ENCODE measurements at places on chromosomes 7 and 10.

DNA sequence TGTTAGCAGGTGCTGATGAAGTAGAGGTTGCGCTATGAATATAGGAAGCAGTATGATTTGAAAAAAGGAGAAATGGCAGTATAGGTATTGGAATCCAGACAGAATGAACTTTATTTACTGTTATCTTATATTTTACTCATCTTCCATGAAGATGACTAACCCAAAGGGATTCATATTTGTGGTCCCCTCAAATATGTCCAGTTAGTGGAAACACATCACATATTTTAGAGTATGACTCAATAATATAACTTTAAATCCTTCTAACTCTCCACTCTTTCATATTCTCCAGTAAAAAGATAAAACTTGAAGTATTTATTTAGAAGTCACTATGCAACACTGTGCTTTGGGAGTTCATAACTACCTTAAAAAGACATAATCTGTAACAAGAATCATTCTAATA is 286.5 kb upstream of the LRRTM3 start:
- DNase-seq = no peak

GRCh38 chr7:11513460-11513859 is 318.5 kb downstream of the THSD7A start:
- no peak for DNase-seq

DNA sequence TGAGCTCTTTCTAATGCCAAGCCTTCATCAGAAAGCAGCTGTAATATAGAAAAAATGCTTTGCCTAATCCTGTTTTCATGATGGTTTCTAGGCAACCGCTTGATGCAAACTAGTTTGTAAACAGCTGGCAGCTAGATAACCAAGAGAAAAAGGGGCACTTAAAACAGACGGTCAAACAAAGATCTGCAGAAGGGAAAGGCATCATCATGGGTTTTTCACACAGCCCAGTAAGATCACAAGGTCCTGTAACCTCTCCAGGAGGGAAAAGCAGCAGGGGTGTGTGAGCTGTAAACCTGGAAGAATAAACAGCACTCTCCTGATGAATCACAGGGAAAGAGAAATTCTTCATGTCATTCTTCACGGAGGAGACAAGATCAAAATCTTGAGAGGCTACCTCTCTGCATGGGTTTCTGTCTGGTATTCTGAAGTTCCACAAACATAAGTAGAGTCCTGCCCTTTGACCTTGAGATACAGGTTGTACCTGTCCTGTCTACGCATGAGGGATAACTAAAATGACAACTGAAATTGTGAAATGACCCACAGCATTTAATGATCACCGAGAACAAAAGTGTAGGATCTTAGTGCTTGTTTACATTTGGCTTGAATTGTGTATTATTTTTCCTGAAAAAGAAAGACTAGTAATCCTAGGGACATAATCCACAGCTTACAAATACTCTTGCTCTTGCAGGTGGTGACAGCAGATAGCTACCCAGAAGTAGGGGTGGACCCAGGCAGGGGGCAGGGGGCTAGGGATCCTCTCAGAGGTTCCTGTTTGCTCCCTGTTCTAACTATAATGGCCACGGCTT is 48.0 kb downstream of the CREB3L2 start:
- no peak for DNase-seq

DNA sequence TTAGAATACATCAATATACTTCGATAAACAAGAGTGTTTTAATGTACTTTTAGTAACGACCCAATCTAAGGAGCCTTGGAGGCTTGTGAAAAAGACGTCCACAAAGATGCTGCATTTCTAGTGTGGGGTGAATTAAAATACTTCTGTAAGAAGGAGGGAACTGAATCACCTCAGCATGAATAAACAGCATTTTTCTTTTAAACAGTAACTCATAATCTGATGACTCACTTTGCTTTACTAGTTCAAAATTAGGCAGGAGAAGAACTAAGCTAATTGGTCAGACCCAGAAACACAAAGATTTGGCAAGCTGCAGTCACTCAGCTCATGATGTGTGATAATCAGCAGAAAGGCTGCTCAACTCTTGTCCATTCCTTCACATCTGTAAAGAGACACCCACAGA is 24.2 kb downstream of the NCOA4 start:
- DNase-seq = no peak

- no peak for DNase-seq
Observed at GRCh38 chr7:137877027-137877675, 30.4 kb upstream of the DGKI start.

- DNase-seq = no peak
Observed at GRCh38 chr10:44125879-44126278, 259.0 kb downstream of the CXCL12 start.

DNA sequence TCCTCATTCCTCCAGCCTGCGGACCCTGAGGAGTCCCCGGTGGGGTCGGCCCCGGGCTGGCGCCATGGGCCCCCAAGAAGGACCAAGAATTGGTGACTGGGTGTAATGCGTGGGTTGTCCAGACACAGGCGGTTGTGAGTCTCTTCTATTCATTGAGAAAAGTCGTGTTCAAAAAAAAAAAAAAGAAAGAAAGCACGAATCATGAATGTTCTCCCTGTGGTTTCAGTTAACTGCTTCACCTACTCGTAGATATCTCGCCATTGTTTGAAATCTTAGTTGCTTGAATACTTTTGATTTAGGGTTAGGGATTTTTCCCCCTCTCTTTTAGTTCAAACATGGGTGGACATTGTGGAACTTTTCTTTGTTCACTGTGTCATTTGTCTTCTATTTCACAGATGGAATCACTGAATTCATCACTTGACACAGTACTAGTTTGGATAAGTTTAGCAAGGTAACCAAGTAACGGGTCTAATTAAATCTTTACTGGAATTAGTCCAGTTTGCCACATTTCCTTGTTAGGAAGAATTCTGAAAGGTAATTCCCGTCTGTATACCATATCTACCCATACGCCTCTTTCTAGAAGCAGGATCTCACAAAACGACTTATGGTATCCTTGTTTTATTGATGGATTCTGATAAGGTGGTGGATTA is 775 bp downstream of the STARD3NL start:
- DNase-seq = no peak

DNA sequence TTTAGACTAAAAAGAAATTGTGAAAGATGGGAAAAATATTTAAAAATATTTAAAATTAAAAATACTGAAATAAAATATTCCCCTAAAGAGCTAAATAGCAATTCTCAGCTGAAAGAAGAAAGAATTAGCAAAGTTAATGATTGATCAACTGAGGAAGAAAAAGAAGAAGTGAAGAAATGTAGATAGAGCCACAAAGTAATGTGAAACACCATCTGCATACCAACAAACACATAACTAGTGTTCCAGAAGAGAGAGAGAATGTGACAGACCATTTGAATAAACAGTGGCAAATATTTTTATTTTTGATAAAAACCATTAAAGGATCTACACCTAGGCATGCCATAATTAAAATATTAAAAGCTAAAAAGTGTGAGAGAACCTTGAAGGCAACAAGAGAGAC is 784.5 kb upstream of the ZWINT start:
- DNase-seq = no peak

DNA sequence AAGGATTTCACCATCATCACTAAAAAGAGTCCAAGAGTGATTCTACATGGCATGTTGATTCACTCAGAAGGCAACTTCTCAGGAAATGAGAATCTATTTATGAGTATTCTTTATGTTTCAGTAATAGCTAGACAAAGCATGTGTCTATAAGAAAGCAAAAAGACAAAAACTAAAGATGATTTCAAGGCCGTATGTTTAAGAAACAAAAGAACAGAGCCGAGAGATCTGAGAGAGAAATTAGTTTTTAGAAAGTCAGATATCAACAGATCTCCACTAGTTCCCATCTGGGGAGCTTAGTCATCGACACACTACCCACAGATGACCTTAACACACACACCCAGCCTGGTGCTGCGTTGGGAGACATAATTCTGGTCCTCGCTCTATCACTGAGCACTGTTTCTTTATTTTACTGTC is 21.0 kb downstream of the PIP4K2A start:
- DNase-seq = no peak

- DNase-seq = no peak
Observed at GRCh38 chr7:70703785-70704184, 428.2 kb upstream of the GALNT17 start.

GRCh38 chr10:71371750-71372166 is 25.0 kb upstream of the CDH23 start:
- DNase-seq = no peak

DNA sequence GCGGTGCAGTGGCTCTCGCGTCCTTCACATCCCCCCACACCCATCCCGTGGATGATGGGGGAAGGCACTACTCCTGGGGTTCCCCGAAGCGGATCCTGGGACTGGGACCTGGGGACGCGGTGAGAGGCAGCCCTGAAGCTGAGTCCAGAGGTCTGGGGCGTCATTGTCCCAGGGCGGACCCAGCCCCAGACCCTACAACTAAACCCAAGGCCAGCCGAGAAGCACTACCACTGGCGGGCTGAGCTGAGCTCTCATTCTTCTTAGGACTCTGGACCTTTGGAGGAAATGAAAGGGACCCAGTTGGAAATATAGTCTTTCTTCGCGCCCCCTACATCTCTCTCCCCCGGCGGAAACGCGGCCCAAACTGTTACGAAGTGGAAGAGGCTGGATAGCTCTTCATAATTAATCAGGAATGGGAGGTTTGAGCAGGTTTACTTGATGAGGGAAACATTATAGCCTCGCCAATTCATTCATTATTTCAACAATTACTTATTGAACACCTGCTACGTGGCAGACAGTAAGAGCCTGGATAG is 389 bp upstream of the FBXL15 start:
- DNase-seq = no peak

GRCh38 chr10:30996481-30997005 is 35.1 kb downstream of the ZNF438 start:
- DNase-seq = no peak

- DNase-seq = no peak
Observed at GRCh38 chr7:14924398-14924797, 21.8 kb upstream of the DGKB start.

- DNase-seq = no peak
Observed at GRCh38 chr10:49526619-49527018, 12.3 kb downstream of the ERCC6 start.

DNA sequence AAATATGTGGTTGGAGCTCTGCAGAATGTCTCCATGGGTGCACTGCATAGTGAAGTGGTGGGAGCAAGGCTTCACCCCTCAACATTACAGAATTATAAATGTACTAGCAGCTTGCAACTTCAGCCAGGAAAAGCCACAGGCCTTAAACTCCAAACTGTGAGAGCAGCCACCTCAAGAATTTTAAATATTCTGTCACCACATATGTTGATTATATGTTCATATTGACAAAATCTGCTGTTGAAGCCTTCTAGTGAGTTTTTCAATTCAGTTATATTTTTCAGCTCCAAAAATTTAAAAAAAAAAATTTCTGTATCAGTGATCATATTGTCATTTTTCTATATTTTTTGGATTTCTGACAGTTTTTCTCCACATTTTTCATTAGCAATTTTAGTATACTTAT is 30.9 kb upstream of the AKR1C2 start:
- no peak for DNase-seq

- no peak for DNase-seq
Observed at GRCh38 chr7:2242541-2243429, 759 bp downstream of the NUDT1 start.

DNA sequence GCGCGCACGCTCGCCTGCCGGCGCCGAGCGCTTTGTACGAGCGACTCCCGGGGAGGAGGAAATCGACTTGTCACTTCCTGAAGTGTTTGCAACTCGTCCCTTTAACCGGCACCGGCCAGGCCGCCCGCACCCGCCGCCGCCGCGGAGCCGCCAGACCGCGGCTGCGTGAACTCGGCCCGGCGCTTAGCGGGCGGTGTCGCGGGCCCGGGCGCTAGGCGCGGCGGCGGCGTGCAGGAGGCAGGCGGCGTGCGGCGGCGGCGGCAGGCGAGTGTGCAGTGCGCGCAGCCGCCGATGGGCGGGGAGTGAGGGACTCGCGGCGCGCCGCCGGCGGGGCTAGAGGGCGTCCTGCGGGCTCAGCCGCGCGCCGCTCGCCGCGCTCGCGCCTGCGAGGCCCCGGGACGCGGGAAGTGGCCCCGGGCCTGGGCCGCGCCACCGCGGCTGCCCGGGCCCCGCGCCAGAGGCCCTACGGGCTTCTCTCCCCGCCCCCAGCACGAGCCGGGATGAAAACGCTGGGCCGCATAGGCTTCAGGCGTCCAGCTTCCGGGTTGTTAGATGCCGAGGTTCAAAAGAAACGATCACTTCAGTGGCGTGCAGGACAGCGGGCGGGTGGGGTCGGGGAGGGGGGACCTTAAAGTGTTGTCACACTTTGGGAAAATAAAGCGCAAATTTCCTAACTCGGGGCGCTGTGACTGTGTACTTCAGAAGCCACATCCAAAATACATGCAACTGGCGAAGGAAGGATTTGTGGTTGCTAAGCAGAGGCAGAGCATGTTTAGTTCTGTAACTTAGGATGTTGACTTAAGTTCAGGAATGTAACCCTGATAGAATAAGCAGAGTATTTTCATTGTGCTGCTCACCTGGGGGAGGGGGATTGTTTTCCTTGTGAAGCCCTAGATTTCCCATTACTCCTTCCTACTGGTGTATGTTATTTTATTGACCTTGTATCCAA is at the start of gene FAM53B:
TSS of gene FAM53B (minus strand) at position 277 of the 949 bp plus-strand sequence. CDS start 37,665 bp downstream, outside the sequence.
- no peak for DNase-seq

DNA sequence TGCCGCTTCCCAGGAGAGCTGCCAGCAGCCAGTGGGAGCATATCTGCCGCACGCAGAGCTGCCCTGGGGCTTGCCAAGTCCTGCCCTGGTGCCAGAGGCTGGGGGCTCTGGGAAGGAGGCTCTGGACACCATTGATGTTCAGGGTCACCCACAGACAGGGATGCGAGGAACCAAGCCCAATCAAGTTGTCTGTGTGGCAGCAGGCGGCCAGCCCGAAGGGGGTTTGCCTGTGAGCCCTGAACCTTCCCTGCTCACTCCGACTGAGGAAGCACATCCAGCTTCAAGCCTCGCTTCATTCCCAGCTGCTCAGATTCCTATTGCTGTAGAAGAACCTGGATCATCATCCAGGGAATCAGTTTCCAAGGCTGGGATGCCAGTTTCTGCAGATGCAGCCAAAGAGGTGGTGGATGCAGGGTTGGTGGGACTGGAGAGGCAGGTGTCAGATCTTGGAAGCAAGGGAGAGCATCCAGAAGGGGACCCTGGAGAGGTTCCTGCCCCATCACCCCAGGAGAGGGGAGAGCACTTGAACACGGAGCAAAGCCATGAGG is 94.6 kb downstream of the TACC2 start:
- DNase-seq = no peak
